ENCODE measurements at places on chromosomes 6 and 20.

GRCh38 chr6:119090256-119090655, 11.8 kb upstream of the FAM184A start:
- no peak for DNase-seq

DNA sequence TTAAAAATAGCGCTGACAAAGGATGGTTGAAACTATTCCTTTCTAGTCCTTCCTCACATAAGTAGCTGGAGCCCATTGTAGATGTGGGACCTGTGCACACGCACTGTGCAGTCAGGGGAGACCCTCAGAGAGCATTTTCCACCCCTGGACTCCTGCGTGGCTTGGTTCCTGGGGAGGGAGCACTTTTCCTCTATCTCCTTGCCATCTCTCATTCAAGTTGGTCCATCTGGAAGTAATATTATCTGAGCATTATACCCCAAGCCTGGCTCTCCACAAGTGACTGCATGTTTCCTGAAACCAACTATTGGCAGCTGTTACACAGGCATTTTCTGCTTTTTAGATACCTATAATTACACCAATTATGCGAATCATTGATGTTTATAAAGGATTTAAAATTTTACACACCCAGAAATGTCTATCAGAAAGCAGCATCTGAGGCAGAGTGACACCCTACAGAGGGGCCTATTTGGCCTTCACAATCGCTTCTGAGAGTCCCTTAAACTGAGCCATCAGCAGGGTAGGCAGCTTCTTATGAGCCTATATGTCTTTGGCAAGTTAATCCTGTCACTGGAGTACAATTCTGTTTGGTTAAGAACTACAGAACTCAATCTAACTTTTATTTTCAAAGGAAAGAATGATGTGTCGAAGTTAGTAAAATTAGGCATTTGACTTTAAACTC, 18.7 kb downstream of the SOX4 start:
- DNase-seq: no peak

- DNase-seq: no peak
Measured at GRCh38 chr20:23255716-23256385, 94.7 kb upstream of the NXT1 start.

DNA sequence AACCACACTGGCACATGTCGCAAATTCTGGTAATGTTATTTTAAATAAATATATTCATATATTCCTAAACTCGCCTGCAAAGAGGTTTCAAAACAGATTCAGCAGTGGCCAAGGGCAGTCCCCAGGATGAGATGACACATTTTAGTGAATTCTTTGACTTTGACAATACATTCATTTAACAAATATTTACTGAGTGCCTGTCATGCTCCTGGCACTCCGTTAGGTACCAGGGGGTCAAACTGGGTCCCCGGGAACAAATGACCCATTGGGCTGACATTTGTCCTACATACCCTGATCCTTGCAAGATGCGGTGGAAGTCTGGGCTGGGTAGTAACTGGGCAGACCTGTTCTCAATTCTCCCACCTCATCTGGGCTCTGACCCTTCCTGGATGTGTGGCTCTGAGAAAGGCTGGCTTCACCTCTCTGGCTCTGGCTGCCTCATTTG, 74.9 kb downstream of the FYN start:
- DNase-seq: no peak

DNA sequence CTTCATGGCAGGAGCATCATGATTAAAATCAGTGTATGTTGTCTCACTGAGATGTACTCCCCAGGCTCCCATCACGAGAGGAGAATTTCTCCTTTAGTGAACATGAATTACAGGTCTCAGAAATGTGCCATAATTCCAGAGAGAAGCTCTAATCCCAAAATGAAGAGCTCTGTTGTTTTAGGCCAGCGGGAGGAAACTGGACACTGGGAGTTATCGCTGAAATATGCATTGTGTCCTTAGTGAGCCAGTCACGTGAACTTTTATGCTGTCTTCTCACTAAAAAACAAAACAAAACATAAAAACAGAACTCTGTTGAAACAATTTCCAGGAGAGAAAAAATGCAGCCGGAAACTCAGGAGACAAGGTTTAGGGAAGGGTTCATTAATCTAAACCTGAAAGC, 315.7 kb upstream of the NT5E start:
- DNase-seq: no peak

- DNase-seq: no peak
Measured at GRCh38 chr20:41174373-41174772, 37.0 kb downstream of the PLCG1 start.

DNA sequence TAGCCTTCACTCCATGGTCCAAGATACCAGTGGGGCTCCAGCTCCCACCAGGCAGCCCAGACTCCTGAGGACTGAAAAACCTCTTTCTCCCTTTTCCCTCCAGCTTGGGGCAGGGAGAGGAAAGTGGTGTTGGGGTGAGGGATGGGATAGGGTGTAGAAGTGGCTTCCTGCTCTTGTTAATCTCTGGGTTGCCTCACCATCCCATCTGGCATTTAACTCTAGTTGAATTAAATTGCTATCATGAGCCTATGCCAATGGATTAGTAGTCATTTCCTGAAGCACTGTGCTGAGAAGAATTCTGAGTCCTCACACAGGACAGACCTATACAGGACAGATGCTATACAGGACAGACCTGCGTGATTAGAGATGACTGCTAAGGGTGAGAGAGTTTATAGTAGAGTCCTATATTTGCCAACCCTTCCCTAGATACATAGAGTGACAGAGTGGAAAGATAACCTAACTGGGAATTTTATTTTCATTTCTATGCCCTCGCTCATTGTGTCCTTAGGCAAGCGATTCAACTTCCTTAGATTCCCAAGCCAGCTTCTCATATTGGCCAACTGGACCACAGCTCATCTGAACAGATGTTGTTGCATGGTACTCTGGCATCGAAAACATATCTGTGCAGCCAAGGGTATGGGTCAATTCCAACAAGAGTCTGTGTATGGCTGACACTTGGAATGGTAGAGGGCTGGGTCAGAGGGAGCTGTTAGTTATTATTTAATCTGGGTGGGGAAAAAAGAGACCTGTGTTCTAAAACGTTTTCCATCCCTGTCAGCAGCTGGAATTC, 42.8 kb downstream of the MCHR2 start:
- no peak for DNase-seq

- no peak for DNase-seq
Measured at GRCh38 chr6:45109551-45109950, 218.6 kb upstream of the RUNX2 start.

- DNase-seq: peak; percentile 47
Measured at GRCh38 chr6:156948807-156949206, 171.6 kb downstream of the ARID1B start.

- no peak for DNase-seq
Measured at GRCh38 chr20:54469952-54470351, 5.4 kb upstream of the DOK5 start.

DNA sequence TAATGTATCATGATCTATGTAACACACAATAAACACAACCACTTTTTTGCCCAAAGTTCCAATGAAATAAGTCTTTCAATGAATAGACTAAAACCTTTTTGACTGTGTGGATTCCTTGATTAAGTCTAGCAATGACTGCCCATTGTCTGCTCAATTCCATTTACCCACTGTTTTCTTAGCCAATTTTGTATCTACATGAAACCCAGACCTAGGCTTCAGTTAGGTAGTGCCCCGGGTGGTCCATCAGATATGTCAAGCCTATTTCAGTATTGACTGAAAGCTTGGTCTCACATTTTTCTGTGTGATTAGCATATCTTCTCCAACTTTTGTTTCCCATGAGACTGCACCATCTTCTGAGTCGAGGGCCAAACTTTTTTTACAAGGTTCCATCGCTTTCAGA, 615.0 kb downstream of the C6orf118 start:
- no peak for DNase-seq

DNA sequence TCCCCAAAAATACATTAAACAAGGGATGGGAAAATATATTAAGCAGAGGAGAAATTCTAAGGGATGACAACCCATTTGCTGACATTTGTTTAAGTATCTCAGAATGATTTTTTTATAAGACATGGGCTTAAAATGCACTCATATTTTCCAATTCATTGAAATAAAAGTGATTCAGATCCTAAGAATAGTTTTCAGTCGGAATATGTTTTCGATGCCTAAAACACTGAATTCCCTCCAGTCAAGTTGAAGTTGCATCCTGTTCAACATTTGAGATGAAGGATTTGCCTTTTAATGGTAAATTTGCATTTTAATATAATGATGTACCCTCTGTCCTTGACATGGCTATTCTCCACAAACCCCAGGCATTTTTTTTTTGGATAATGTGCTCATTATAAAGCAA, 79.3 kb downstream of the PTCHD4 start:
- no peak for DNase-seq

DNA sequence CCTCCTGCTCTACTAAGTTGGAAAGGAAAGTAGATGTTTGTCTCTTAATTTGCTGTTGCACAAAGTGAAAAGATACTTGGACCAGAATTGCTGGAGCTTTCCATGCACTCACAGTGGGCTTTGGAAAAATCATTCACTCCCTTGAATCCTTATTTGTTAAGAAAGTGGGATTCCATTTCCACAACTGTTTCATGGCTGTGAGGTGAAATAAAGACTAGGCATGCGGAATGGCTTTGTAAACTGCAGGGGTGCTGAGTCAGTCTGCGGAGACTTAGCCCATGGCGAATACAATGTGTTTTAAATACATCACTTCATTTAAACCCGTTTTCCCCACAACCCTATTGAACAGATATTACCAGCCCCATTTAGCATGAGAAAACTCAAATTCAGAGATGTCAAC, 36.8 kb upstream of the CLDN20 start:
- no peak for DNase-seq

- no peak for DNase-seq
Measured at GRCh38 chr6:155432293-155432692, 23.3 kb downstream of the NOX3 start.

GRCh38 chr6:169638915-169639314, 62.9 kb downstream of the WDR27 start:
- DNase-seq: no peak

GRCh38 chr6:36865835-36866234, 8.8 kb downstream of the PPIL1 start:
- DNase-seq: no peak

DNA sequence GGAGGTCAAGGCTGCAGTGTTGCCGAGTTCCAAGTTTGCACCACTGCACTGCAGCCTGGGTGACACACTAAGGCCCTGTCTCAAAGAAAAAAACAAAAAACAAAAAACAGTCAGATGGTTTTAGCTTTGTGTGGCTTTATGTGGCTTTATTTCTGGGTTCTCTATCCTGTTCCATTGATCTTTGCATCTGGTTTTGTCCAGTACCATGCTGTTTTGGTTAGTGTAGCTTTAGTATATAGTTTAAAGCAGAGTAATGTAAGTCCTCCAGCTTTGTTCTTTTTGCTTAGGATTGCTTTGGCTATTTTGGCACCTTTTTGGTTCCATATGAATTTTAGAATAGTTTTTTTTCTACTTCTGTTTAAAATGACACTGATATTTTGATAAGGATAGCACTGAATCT, 225.5 kb downstream of the HDGFL1 start:
- DNase-seq: no peak

- no peak for DNase-seq
Measured at GRCh38 chr6:158474961-158475343, 84.9 kb upstream of the TMEM181 start.

DNA sequence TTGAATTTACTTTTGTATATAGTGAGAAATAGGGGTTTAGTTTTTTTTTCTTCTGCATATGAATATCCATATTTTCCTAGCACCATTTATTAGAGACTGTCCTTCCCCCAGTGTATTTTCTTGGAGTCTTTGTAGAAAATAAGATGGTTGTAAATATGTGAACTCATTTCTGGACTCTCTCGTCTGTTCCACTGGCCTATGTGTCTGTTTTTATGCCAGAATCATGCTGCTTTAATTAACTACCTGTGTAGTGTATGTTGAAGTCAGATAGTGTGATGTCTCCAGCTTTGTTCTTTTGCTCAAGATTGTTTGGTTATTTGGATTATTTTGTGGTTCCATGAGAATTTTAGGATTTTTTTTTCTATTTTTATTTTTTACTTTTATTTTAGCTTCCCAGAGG, 176.6 kb upstream of the RAB32 start:
- no peak for DNase-seq

DNA sequence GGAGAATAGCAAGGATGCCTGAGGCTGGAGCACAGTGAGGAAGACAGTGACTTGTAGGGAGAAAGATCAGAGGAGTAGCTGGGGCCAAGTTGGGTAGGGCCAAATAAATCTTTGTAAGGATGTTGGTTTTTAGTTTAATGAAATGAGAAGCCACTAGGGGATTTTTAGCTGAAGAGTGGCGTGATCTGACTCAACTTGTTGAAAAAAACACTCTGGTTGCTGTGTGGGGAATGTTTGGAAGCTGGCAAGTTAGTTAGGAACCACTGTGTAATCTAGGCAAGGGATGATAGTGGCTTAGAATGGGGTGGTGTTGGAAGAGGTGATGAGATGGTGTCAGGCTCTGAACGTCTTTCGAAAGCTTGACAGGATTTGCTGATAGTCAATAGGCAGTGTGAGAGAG, 176.1 kb upstream of the HDDC2 start:
- DNase-seq: no peak

DNA sequence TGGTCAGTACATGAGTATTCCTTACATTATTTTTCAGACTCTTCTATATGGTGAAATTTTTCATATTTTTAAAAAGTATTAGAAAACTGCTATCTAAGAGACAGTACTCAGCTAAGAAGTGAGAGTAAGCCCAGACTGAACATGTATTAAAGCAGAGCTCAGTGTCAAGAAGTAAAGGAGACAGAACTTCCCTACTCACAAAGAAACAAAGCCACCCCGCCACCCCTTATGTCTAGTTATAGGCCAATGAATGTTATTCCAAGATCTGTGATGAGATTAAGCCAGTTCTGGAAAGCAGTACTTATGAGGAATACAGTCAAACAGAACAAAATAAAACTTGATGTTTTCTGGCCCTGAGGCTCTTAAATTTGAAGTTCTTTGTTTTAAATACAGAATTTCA, 114.5 kb downstream of the RNGTT start:
- DNase-seq: no peak

GRCh38 chr6:44480097-44480541, 92.6 kb downstream of the CDC5L start:
- DNase-seq: no peak

- no peak for DNase-seq
Measured at GRCh38 chr6:29675561-29675960, 5.4 kb downstream of the ZFP57 start.

GRCh38 chr6:118387921-118388701, 160.0 kb upstream of the PLN start:
- DNase-seq: peak; percentile 52

DNA sequence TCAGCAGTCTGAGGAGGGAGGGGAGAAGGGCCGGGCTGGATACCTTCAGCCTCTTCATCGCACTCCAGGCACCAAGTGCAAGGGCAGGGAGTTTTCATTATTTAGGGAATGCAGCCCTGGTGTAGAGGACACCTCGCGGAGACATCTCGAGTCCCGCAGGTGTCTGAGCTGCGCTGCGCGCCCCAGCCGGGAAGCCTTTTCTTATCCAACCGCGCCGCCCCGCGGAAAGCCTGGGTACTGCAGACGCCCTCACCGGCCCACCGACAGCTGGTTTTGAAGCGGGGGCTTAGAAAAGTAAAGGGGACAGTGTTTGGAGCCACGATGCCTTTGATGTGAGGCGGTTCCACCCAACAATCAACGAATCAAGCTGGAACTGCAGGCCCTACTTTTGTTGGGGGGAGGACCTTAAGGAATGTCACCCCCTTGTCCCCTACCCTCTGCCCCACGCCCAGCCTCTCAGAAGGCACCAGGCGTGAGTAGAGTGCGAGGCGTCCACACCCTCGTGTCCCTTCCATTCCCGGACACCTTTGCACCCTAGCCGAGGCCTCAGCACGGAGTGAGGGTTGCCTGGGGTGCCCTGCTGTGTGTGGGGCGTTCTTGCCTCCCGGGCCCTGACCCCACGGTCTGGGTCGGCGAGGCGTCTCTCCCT, 8.6 kb downstream of the NKX2-2 start:
- no peak for DNase-seq

- no peak for DNase-seq
Measured at GRCh38 chr6:144488590-144488989, 203.5 kb downstream of the UTRN start.
